Hepatocyte (in vitro differentiated cells): ENCODE measurements at places on chromosomes 4 and X. TPM values are rescaled to one million over a fixed set of nuclear protein-coding genes. Genes with fewer than 3 reads are reported as not detected.

Gene RAB39B
- 0.07 and 0.24 TPM in 2 replicates for polyA plus RNA-seq

Gene GPR50
- polyA plus RNA-seq = 0.07 and 0.39 TPM in 2 replicates

Gene COL4A6
- 4.0 and 6.9 TPM in 2 replicates for polyA plus RNA-seq

Gene PPID
- 43.1 and 49.3 TPM in 2 replicates for polyA plus RNA-seq

Gene MAGEA10
- polyA plus RNA-seq = not detected in 2 replicates

Gene MID2
- polyA plus RNA-seq = 4.1 and 4.4 TPM in 2 replicates

Gene TACR3
- not detected in 2 replicates for polyA plus RNA-seq
